Stimulated activated naive CD4-positive, alpha-beta T cell (primary cell): ENCODE measurements at places on chromosomes 13 and 19.

GRCh38 chr19:2050991-2051772 is at the start of gene MKNK2:
Gene MKNK2, minus strand, starts transcription at chr19:2051244. Its CDS starts 393 bp downstream, at chr19:2050851.
- DNase-seq = peak; percentile 93

GRCh38 chr19:11265785-11266236 is 3.5 kb upstream of the DOCK6 start:
- no peak for DNase-seq

DNA sequence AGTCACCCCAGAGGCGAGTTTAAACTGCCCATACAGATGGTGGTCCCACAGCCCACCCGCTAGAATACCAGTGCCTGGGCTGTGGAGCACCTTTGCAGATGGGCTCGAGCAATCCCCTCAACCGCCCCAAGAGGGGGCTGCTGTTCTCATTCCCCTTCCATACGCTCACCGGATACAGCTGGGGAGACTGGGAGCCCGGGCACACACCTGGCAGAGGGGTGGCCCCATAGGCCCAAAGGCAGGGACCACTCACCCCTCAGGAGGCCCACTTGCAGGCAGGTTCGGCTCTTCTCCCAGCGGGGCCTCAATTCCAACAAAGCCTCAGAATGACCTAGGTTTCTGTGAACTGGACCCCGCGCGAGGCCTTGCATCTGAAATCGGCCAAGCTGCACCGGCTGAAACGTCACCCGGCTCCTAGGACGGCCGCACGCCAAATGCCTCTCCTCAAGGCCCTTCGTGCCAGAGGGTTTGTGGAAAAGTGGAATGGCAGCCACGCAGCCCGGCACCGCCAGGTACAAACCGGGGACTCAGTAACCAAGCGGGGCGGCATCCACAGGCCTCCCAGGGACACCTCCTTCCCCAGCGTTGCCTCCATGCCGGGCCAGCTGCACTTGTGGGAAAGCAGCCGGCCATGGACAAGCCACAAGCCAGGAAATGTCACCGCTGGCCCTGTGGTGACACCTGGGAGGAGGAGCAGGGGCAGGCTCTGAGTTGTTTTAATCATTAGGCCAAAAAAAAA is 18.7 kb downstream of the MLLT1 start:
- no peak for DNase-seq

- DNase-seq = no peak
These were observed 20.4 kb upstream of the TNFSF13B start for GRCh38 chr13:108249150-108249549.

DNA sequence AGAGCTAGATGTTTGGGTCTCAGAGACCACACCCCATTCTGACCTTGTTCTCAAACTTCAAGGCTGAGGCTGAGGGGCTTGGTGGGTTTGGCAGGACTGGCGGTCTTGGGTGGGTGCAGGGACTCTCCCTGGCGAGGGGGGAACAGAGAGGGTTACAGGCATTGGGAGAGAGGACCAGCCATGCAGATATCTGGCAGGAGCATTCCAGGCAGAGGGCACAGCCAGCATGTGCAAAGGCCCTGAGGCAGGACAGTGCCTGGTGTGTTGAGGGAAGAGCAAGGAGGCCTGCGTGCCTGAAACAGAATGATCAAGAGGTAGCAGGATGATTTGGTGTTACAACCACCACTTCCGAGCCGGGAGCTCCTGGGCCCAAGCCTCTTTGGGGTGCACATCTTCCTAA is 27.4 kb downstream of the NFILZ start:
- no peak for DNase-seq

DNA sequence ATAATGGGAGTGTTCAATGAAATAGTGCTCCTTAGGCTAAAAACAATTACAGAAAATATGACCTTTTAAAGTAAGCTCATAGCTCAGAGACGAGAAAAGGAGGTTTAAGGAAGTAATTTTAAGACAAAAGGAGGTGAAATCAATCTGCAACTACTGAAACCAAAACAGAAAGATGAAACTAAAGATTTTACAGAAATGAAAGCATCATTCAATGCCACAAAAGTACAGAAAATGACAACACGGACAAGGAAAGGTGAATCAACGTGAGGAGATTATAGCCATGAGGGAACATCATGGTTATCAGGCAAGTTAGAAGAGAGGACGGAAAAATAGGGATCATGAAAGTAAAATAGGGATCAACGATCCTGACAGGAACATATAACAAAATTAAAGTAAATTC is 745.2 kb downstream of the PCDH17 start:
- DNase-seq = no peak
